ENCODE measurements at places on chromosomes 13 and 19.

- peak; percentile 80 for DNase-seq
Observed at GRCh38 chr19:45632468-45633196, 6.6 kb downstream of the EML2 start.

DNA sequence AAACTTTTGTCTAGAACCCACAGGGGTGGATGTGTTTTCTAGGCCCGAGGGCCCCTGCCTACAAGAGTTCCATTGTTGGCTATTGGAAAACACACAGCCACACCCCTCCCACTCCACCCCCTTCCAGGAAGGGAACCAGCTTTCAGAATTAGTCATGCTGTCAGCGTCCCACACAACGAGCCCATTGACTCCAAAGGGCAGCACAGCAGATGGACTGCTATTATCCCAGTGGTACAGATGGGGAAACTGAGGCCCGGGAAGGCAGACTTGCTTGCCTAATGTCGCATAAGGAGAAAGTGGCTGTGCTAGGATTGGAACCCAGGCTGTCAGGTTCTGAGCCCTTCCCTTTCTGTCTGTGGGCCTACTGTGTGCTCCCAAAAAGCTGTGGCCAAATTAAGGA is 8.1 kb upstream of the FXYD3 start:
- no peak for DNase-seq

DNA sequence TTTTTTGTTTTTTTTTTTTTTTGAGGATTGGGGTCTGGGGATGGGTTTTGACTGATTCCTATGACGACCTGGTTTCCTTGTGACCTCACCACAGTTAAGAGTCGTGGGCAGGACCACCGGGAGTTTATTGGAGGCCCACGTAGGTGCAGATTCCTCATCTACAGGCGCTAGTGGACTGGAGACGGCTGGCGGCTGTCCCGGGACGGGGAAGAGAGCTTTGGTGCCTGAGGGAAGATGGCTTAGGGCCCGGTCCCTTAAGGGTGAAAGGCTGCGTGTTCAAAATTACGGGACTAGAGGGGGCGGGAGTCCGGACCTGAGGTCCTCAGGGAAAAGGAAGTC is 682 bp upstream of the TEAD2 start:
- no peak for DNase-seq

- DNase-seq, result no peak
Observed at GRCh38 chr13:79084802-79085424, 321.1 kb downstream of the RBM26 start.

GRCh38 chr19:35022460-35022859 is 7.8 kb upstream of the SCN1B start:
- no peak for DNase-seq

DNA sequence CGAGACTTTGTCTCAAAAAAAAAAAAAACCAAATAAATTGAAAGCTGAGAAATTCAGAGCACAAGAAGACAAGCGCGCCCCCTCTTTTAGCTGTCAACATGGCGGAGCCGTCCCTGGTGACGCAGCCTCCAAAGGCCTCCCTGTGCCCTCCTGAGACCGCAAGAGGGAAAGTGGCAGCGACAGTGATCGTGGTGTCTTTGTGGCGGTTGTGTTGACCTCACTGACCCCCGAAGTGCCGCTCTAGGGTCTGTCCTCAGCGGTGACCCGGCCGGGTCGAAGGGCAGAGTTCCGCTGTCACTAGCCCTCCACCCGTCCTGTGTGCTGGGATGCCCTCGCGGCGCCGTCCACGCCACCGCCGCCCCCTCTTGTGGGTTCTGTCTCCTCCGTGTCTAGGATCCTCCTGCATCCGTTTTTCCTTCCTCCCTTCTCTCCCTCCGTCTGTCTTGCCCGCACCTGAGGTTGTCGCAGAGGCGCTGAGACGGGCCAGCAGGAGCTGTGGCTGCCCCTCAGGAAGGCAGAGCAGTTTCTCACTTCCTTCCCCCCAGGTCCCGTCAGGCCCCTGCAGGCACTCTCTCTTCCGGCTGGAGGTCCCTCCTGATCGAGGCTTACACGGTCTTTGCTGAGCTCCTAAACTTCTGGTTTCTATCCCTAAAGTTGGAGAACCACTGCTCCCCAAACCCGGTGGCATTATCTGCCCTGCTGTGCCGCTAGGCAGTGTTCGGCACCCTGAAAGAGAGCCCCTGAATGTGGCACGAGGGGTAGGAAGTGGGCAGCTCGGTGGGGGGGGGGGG is 7.2 kb downstream of the UHRF1 start:
- DNase-seq, result no peak

DNA sequence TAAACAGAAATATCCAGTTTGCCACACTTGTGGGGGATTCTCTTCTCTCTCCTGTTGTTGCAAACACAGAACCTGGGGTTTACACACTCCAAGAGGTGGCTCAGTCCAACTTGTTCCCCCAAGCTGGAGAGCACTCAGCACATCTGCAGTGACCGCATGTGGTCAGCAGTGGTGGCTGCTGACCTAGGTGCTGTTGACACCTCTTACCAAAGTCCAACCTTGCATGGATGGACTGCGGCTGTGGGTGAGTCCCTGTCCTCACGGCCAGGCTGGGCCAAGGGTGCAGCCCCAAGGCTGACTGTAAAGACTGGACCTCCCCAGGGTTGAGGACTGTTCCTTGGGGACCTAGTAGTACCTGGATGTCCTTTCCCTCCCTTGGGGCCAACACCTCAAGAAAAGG is 6.1 kb downstream of the LRFN3 start:
- no peak for DNase-seq

- no peak for DNase-seq
Observed at GRCh38 chr13:32209652-32210051, 105.5 kb downstream of the ZAR1L start.

Data from GM04503 (cell line).